Foreskin keratinocyte (primary cell): ENCODE measurements at places on chromosomes 7 and 10. TPM values are rescaled to one million over a fixed set of nuclear protein-coding genes. Genes with fewer than 3 reads are reported as not detected.
A peak's percentile ranks its signal among the peaks of the same experiment; 100 is the strongest.

The MYH16 gene
- 1.3 and 2.6 TPM in 2 replicates for total RNA-seq

The GLUD1 gene
- 98.1 and 120 TPM in 2 replicates for total RNA-seq

DNA sequence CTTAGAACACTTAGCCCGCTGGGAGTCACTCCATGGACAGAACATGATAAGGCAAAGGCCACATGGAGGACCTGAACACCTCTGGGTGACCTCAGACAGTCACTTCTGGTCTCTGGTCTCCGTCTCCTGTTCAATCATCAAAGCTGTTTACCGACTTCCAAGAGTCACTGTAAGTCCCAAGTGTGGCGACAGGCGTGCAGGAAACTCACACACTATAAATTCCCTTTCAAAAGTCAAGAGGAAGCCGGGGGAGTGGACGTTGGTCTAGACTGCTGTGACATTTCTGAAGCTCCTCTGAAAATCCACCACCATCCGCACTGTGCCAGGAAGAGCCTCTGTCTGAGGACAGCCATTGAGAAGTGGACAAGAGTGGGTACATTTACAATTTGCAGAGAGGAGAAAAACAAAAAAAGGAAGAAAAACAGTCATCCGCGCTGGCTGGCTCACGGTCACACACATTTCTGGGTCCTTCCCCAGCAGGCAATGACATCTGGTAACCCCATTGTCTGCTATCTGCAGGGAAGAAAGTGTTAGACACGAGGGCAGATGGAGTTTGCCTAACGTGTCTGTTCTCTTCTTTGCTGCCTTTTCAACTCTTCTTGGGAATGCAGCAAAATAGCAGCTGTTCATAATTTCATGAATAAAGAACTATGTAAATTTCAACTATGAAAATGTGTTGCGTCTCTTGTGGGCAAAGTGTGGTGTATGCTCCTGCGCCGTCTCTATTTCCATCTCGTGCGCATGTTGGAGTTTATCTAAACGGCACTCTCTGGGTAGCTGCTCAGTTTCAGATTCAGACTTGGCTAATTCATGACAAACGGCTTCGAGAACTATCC is 32.9 kb upstream of the CUX1 start:
- no peak for DNase-seq

- no peak for DNase-seq
Observed at GRCh38 chr10:95493862-95494261, 67.3 kb downstream of the SORBS1 start.

The LIPM gene
- 0.11 TPM in 1 of 2 replicates, not detected in the other for total RNA-seq

GRCh38 chr7:1494447-1494846 is 9.7 kb downstream of the INTS1 start:
- DNase-seq = no peak

The CFAP43 gene
- 0.14 and 0.27 TPM in 2 replicates for total RNA-seq

DNA sequence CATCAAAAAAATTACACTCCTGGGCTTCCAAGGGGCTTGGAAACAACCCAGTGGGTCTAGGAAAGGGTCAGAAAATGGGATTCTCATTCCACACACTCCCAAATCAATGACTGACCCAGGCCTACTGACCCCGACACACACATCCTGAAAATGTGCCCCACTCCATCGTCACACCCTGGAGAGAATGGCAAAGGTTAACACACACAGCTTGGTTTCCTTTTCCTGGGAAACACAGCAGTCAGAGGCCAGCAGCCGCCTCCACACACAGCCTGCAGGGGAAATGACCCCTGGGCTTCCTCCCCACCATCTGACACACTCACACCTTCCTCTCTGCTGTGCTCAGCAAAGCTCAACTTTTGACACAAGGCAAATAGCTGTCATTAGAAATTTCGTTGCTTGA is 42.9 kb downstream of the SH3PXD2A start:
- DNase-seq = no peak

- DNase-seq = no peak
Observed at GRCh38 chr10:30645340-30645827, 15.8 kb upstream of the LYZL2 start.

DNA sequence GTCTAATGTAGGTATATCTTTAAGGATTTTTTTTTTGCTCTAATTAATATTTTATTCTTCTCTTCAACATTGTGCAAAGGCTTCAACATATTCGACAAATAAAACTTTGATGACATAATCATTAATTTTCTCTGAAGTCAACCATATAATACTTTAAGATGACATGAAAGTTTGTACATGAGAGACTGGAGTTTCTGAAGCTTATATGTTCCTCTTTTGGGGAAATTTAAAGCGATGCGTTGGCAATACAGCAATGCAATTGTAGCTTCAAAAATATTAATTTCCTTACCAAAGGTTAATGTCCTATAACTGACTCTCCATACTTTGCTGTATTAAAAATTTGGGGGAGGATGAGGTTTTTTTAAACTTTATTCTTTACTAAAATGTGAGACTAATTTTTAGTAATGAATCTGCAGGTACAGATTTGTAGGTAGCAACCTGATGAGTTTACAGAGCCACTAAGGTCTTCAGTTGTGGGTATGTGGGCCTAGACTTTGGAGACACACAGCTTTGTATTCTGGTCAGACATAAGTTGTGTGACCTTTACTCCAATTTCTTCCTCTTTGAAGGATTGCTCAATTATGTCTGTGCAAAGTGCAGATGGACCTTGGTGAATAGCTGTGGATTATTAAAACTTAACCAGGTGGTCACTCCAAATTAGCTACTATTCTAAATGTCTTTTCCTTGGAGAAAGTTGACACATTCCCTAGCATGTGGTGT is 18.0 kb upstream of the LIPA start:
- DNase-seq = no peak

- DNase-seq = no peak
Observed at GRCh38 chr10:73647211-73647874, 6.1 kb upstream of the MYOZ1 start.

The AKR1E2 gene
- total RNA-seq = 1.9 and 3.7 TPM in 2 replicates

- peak; percentile 61 for DNase-seq
Observed at GRCh38 chr10:28663576-28664368, 13.5 kb upstream of the BAMBI start.

GRCh38 chr7:65307651-65308299 is 65.9 kb upstream of the ZNF92 start:
- peak; percentile 34 for DNase-seq

The AKR1B1 gene
- total RNA-seq = 82.0 and 89.5 TPM in 2 replicates

DNA sequence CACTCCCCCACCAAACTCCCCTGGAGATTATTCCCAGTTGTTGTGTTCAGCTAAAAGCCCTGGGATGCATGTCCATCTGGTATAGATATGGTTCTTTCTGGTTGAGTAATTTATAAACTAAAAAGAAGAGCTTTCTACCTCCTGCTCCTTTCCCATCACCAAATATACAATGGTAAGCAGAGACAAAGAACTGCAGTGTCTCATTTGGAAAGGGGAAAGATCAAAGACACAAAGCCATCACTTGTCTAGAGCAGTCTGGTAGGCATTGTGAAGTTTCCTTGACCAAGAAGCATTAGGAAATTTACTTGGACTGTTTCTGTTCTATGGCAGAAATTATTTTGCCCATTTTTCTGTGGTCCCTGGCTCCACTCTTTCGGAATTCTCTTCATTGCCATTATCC is 24.9 kb upstream of the PANK1 start:
- DNase-seq = no peak

- no peak for DNase-seq
Observed at GRCh38 chr7:117489911-117490310, 10.1 kb downstream of the CFTR start.

The FAM107B gene
- 12.8 and 14.4 TPM in 2 replicates for total RNA-seq

GRCh38 chr7:104966022-104966421 is 48.0 kb upstream of the KMT2E start:
- DNase-seq = no peak
